ENCODE measurements at places on chromosomes 12 and 14.

DNA sequence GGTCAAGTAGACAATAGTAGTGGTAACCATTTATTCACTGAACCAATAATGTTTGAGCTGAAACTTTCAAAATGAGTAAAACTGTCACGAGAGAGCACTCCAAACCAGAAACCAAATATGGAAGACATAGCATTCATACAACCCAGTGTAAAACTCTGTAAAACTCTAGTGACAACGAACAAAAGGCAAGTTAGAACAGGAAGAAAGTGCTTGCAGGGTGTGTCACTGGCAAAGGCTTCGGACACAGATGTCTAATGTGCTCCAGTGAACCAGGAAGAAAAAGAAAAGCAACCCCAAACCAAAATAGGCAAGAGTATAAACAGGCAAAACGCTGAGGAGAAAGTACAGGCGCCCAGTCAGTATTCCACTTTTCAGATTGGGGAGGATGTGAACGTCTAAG is 79.3 kb upstream of the FZD10 start:
- DNase-seq: no peak

- DNase-seq: no peak
These were observed 93.9 kb downstream of the RPAP3 start for GRCh38 chr12:47611906-47612305.

DNA sequence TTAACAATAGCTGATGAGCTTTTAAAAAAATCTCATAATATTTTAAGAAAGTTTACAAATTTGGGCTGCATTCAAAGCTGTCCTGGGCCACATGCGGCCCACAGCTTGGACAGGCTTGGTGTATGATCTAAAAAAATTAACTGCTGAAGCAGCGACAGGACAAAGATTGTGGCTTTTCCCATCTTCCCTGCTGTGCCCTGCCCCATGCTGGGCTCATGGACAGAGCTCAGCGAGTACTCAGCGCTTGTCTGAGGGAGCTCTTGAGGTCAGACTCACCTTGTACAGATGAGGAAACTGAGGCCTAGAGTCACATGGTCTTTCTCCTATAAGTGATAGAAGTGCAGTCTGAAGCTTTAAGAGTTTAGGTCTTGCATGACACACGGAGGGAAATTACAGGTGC is 15.0 kb downstream of the EVL start:
- no peak for DNase-seq

- no peak for DNase-seq
These were observed 452.4 kb downstream of the KCNH5 start for GRCh38 chr14:62592877-62593276.

- no peak for DNase-seq
These were observed 38.1 kb downstream of the CDC42BPB start for GRCh38 chr14:103019236-103019635.

All from AG08396 (cell line).